ENCODE measurements at places on chromosomes 4 and X. TPM values are rescaled to one million over a fixed set of nuclear protein-coding genes. Genes with fewer than 3 reads are reported as not detected.

GRCh38 chr4:186104890-186105646 lies 564 bp downstream of the FAM149A start:
- no peaks in the 10 kb centered on the region for H3K27me3 ChIP-seq
- H3K4me1 ChIP-seq: no peaks in the 10 kb centered on the region
- DNase-seq: no peak
- H3K4me3 ChIP-seq: peak overlapping the region; percentile 83

DNA sequence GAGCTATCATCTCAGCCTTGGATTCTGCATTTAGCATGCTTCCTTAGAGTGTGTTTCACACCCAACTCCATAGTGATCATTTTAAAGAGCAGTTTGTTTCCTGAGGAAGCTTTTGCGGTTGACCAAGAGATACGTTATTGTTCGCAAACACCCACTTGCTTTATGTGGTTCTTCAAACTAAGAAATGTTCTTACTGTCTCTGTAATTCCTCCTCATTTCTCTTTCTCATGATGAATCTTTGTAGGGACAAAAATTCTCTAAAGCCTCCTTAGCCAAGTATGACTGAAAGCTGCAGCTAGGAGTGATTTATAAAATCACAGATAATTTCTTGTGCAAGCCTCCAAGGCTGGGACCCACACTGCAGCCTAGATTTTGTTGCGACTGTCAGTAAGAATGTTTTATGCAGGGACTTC lies 10.0 kb downstream of the TNIP3 start:
- peaks cover 3% of the 10 kb centered on the region for H3K4me1 ChIP-seq
- H3K27me3 ChIP-seq: peaks cover 2% of the 10 kb centered on the region
- no peaks in the 10 kb centered on the region for H3K36me3 ChIP-seq
- H3K4me3 ChIP-seq: no peak overlapping the region

- H3K27me3 ChIP-seq: no peaks in the 10 kb centered on the region
- DNase-seq: no peak
- no peaks in the 10 kb centered on the region for H3K4me1 ChIP-seq
- no peak overlapping the region for H3K27ac ChIP-seq
- H3K36me3 ChIP-seq: no peaks in the 10 kb centered on the region
- H3K4me3 ChIP-seq: no peak overlapping the region
Measured at GRCh38 chr4:42555828-42556227, 101.1 kb downstream of the ATP8A1 start.

- H3K36me3 ChIP-seq: no peaks in the 10 kb centered on the region
- DNase-seq: no peak
- H3K27ac ChIP-seq: no peak overlapping the region
Measured at GRCh38 chr4:160110891-160111290, 1008.0 kb downstream of the RAPGEF2 start.

DNA sequence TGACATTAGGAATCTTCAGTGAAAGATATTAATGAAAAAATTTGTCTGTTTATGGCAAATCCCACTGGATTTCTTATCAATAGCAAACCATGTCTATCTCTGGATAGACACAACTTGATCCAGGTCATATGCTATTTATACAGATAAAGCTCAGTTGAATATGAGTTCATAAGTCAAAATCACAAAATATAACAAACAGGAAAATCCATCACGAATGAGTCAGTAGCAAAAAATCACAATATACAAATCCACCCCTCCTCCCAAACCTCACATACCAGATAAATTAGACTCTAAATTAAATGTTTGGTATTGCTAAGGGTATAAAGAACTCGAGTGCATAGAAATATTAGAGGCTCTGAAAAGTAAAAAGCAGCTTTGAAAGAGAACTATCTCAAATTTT lies 420.5 kb downstream of the TLL1 start:
- no peak for DNase-seq
- no peak overlapping the region for H3K27ac ChIP-seq
- no peak overlapping the region for H3K4me3 ChIP-seq
- no peaks in the 10 kb centered on the region for H3K4me1 ChIP-seq
- no peaks in the 10 kb centered on the region for H3K36me3 ChIP-seq
- no peaks in the 10 kb centered on the region for H3K27me3 ChIP-seq

DNA sequence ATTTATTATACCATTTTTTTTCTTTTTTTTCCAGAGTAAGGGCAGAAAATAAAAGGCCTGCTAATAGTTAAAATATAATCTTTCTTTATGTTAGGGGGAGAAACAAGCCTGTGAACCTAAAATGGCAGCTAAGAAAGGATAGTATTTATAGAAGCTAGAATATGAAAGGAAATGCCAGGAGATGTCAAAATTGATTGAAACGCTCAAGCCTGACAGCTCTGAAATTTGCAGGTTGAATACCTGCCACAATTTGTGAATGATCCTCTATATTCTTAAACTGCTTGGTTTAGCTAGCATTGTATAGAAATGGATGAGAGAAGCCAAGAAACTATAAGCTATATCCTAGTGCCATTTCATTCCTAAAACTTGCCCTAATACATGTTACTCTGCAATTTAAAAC lies 757.3 kb upstream of the PABPC4L start:
- H3K27ac ChIP-seq: no peak overlapping the region
- H3K4me1 ChIP-seq: no peaks in the 10 kb centered on the region
- no peak for DNase-seq
- H3K4me3 ChIP-seq: no peak overlapping the region
- no peaks in the 10 kb centered on the region for H3K27me3 ChIP-seq

DNA sequence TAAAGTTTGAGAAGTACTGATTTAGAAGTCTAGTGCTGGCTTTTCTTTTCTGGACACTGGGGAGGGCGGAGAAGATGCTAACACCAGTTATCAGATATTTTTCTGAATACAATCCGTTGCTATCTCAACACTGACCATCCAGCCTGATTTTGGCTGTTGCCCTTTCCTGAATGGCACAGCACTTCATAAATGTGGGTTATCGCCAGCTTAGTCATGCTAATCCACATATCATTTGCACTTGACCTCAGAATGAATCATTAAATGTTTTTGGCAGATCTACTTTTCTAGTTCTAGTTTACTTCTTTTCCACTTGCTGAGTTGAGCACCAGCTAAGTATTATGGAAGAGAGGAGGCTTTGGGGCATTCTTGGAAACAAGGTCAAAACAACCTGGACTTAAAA lies 60.8 kb upstream of the ESX1 start:
- no peaks in the 10 kb centered on the region for H3K36me3 ChIP-seq
- H3K27ac ChIP-seq: no peak overlapping the region
- no peak for DNase-seq
- no peaks in the 10 kb centered on the region for H3K4me1 ChIP-seq
- H3K27me3 ChIP-seq: no peaks in the 10 kb centered on the region

- no peak for DNase-seq
- no peak overlapping the region for H3K27ac ChIP-seq
- no peaks in the 10 kb centered on the region for H3K4me1 ChIP-seq
Measured at GRCh38 chr4:166282081-166282770, 409.2 kb downstream of the TLL1 start.

DNA sequence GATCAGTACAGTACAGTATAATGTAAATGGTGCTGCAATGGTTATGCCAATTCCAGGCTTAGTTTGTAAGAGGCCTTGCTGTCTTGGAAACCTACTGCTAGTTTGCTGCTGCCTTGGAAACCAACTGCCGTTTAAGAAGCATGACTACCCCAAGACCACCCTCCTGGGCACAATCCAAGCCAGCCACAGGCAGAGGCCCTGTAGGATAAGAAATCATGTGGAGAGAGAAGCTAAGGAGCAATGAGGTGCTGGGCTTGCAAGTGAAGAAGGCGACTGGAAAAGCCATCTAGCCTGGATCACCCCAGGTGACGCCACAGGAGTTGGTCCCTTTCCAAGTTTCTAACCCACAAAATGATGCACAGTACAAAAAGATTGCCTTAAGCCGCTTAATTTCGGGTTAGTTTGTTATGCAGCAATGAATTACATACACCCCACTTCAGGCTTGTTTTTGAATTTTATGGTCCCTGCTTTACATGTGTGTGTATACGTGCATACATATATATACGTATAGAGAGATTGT lies 16.9 kb downstream of the ZFP42 start:
- H3K27me3 ChIP-seq: no peaks in the 10 kb centered on the region
- H3K36me3 ChIP-seq: no peaks in the 10 kb centered on the region
- H3K4me1 ChIP-seq: no peaks in the 10 kb centered on the region
- DNase-seq: no peak
- H3K4me3 ChIP-seq: no peak overlapping the region

- no peaks in the 10 kb centered on the region for H3K4me1 ChIP-seq
- no peak overlapping the region for H3K27ac ChIP-seq
Measured at GRCh38 chr4:88765729-88766128, 68.1 kb upstream of the NAP1L5 start.

The IL21 gene
- total RNA-seq: not detected

The RAB9A gene
- 9.0 TPM for total RNA-seq

The DCHS2 gene
- 0.50 TPM for total RNA-seq

The SPANXN3 gene
- not detected for total RNA-seq

All from liver (tissue), 10 donors.